Non-pigmented ciliary epithelial cell (primary cell): ENCODE measurements at places on chromosomes 13 and 19.

- no peak for DNase-seq
Measured at GRCh38 chr13:75305059-75305458, 176.9 kb downstream of the TBC1D4 start.

- no peak for DNase-seq
Measured at GRCh38 chr19:17842663-17843291, 5.0 kb downstream of the JAK3 start.

DNA sequence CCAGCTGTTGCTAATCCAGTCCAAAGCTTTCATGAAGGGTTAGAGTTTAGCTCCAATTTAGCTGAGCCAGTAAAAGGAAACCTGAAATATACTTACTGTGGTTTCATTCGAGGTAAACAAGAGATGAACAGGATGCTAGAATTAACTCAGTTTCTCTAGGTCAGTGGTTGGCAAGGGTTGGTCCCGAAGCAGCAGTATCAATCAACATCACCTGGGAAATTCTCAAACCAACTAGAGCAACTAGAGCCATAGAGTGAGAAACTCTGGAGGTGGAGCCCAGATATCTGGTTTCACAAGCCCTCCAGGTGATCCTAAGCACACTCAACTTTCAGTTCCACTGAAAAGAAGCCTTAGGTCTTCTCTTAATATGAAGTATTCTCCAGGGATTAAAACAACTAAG is 376.7 kb downstream of the OXGR1 start:
- no peak for DNase-seq

DNA sequence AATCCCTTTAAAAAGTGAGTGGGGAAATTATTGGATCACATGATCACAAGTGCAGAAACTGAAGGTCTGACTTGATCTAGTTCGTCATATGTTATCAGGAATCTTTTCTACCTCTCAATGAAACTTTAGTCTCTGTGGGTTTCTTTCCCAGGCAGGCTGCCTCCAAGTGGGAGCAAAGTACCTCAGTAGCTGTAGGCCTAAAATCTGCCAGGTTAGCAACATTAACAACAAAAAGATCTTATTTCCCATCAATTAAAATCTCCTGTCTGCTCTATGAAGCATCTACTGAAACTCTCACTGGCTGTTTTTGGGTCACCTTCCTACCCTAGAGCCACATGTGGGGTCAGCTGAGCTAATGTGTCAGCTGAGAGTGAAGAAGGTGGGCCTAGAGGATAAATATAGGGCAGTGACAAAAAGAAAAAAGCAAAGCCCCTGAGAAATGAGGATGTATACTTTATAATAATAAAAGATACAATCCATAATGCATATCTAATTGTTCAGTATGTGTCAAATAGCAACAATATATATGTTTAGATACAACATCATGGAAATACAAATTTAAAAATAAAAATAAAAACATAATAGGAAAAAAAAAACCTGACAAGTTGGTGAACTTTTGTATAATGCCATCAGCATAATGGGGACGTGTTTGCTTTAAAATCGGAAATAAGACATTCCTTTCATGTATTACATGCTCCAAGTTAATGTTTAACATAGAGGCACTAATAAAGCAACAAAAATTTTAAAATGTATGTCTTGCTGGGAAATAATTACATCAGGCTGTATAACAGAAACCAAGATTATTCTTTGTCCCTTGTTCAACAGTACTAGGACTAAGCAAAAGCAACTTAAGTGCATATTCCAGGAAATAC is 141.1 kb downstream of the GPC5 start:
- no peak for DNase-seq

DNA sequence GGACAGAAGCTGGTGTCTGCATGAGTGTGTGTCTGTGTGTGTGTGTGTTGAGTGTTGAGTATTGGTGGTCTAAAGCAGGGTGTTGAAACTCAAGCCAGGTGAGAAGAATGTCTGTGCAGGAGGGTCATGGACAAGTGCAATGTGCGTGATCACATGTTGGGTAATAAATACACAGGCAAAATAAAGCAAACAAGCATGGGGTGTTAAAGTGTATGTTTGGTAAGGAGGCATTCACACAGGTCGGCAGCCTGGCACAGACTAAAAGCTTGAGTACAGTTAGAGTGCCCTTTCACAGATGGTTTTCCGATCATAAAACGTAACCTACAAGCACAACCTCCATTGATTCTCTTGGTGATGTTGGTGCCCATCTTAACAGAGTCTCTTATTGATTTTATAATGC is 476.9 kb upstream of the KLHL1 start:
- no peak for DNase-seq

DNA sequence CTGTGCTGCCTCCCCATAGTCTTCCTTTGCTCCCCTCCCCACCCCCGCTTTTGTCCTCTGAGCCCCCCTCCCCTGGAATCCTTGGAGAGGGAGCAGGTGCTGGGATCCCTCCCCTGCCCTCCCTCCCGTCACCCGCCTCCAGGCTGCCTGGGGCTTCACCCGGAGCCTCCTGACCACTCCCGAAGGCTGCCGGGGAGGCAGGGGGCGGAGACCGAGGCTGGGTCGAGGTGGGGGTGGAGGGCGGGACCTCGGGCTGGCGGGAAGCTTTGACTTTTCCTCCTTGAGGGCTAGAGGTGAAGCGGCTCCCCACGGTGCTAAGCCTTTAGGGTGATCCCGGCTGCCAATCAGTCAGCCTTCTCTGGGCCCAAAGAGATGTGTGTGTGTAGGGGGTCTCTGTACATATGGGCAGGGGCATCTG is 1.5 kb downstream of the KMT5C start:
- DNase-seq = no peak

DNA sequence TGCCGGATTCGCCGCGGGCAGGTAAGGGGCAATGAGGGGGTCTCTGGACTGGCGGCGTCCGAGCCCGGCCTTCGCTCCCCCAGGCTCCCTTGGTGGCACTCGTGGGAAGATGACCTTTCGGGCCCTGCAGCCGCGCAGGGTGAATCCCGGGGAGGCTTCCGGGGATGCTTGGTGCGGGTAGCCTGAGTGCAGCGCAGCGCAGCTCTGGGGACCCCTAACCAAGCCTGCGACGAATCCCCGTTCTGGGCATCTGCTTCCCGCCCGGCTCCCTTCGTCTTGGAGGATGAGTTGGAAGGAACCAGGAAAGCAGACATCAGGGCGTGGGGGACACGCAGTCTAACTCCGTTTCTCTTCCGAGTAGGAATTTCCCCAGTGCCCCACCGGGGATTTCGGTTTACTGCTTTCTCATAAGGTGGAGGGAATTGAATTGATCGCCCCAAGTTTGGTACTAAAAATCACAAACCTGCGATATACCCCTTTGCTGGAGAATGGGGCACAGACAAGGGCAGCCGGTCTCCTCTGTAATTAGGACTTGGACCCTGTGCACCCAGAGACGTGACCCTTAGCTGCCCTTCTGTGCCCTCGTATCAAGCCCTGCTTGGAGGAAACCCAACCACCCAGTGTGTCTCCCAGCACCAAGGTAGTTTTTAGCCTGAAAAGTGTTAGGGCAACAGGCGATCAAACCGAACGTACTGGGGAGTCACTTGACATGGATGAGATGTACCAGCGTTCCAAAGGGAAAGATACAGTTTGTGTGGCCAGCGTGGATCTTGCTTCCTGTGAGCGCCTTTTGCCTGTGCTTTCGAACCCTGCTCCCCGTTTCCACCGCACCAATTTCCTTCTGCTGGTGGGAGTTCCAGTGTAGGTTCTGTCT is 1.0 kb downstream of the GPC5 start:
- no peak for DNase-seq

DNA sequence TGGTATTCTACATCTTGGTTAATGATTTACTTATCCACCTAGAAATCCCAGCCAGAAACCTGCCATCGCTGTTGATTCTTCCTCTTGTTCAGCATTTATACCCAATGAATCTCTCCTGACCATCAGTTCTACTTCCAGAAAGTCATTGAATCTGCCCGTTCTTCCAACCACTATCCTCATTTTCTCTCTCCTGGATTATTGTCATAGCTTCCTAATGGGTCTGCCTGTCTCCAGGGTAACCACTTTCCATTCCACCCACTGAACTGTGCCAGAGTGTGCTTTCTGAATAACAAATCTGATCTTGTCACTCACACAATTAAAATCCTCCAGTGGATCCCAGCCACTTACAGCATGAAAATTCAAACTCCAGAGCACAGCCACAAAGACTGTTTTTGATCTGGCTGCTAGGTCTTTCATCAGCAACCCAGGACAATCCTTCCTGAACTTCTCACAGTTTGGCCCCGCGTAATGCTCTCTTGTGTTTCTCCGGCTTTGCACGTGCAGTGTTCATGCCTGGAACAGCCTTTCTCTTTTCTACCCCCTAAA is 330.6 kb downstream of the SPRY2 start:
- no peak for DNase-seq

- no peak for DNase-seq
Measured at GRCh38 chr13:114097212-114097892, 35.1 kb downstream of the RASA3 start.

DNA sequence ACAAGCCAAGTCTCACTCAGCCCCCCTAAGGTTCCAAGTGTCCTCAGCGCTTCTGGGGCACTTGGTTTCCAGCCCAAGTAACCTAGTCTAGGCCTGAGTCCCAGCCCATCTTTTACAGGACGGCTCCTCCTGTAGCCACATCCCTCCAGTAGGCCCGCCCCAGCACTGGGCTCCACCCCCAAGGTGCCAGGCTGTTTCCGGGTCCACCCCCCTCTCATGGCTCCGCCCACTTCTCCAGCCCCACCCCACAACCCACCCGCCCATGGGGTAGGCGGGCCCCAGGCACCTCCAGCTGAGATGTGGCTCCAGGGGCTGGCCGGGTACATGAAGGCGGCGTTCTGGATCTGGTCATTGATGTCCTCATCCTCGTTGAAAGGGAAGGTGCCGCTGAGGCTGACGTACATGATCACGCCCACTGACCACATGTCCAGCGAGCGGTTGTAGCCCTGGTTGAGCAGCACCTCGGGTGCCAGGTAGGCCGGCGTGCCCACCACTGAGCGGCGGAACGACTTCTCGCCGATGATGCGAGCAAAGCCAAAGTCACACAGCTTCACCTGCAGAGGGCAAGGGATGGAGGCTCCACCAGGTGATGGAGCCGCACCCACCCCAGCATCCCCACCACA is 17.2 kb upstream of the DACT3 start:
- DNase-seq = no peak

DNA sequence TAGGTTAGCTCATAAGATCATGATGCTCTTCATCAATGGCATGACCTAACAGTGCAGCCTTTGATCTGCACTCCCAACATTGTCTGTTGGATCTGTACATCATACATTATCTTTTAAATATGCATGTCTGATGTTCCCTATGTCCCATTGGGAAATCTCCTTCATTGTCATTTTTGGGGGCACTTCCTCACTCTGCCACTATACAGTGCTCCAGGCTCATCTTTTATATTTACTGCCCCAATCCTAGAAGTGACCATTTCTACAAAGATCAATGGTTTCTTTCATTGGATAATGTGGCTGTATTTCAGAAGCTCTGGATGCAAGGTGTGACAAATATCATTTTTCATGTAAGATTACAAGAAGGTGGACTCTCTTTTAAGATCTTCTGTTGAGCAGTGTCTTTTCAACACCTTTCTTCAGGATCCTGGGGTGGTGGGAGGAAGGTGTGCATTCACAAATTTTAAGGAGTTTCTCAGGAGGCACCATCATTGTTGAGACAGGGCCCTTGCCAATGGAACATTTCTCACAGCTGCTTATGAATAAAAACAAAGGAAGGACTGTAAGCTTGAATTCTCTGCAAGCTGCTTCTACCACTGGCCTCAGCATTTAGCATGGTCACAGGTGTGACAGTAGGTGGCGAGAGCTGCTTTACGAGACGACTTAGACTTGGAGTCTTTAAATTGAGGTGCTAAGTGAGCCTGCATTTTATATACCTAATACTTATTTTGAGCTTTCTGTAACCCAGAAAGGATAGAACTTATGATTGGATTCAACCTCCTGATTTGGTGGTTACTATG is 403.0 kb downstream of the LMO7 start:
- DNase-seq = no peak

DNA sequence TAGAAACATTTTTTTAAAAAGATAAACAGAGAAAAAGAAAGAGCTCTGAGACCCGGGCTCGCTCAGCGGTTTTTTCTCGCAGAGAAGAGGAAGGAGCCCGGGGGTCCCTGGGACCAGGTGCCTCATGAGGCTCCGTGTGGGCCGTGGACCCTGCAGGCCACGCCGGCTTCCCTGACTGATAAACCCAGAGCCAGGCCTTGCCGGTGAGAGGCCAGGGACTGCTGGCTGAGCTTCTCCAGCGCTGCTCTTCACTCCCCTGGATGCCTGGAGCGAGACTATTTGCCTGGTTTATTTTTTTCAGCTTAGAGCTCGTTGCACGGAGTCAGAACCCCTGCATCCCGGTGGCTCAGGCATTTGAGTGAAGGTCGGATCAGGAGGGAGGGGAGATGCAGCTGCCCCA is 53.4 kb upstream of the F7 start:
- no peak for DNase-seq

GRCh38 chr13:48797127-48797526 is 143.4 kb downstream of the CYSLTR2 start:
- no peak for DNase-seq

DNA sequence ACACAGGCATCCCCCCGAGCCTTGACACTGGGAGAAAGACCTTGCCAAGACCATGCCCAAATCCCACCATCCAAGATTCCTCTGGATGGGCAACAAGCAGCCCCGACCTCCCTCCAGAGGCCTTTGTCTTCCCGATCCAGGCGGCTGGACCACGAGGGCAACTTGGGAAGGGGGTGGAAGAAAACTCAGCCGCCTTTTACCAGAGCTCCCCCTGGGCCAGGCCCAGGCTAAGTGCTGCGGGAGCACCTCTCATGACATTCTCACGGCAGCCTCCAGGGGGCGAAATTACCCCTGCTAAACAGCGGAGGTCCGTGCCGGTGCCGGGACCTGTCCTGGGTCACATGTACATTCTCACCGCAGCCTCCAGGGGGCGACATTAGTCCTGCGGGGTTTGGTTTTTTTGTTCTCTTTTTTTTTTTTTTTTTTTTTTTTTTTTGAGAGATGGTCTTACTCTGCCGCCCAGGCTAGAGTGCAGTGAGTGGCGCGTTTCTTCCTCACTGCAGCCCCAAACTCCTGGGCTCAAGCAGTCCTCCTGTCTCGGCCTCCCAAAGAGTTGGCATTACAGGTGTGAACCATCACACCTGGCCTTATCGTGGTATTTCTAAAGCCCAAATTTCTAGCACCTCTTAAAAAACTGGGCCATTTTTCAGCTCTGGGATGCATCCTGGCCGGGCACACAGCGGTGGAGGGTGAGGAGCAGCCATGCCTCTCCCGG is 2.1 kb upstream of the RSPH6A start:
- peak; percentile 70 for DNase-seq

GRCh38 chr19:16589917-16590316 is 17.7 kb upstream of the SLC35E1 start:
- no peak for DNase-seq

GRCh38 chr19:33895366-33895765 is 98.7 kb downstream of the KCTD15 start:
- DNase-seq = no peak
